ENCODE measurements at places on chromosomes 2 and 18.

DNA sequence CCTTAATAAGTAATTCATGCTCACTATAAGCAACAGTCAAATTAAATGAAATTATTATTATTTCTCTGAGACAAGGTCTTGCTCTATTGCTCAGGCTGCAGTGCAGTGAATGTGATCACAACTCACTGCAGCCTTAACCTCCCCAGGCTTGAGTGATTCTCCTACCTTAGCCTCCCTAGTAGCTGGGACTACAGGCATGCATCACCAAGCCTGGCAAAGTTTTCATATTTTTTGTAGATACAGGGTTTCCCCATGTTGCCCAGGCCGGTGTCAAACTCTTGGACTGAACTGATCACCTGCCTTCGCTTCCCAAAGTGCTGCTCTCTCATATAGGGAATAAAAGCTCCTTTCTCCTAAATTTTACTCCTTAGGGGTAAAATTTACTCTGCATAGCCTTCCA is 74.9 kb upstream of the GAREM1 start:
- no peak for DNase-seq

GRCh38 chr2:130359466-130359865 is 3.6 kb downstream of the PTPN18 start:
- DNase-seq: no peak

DNA sequence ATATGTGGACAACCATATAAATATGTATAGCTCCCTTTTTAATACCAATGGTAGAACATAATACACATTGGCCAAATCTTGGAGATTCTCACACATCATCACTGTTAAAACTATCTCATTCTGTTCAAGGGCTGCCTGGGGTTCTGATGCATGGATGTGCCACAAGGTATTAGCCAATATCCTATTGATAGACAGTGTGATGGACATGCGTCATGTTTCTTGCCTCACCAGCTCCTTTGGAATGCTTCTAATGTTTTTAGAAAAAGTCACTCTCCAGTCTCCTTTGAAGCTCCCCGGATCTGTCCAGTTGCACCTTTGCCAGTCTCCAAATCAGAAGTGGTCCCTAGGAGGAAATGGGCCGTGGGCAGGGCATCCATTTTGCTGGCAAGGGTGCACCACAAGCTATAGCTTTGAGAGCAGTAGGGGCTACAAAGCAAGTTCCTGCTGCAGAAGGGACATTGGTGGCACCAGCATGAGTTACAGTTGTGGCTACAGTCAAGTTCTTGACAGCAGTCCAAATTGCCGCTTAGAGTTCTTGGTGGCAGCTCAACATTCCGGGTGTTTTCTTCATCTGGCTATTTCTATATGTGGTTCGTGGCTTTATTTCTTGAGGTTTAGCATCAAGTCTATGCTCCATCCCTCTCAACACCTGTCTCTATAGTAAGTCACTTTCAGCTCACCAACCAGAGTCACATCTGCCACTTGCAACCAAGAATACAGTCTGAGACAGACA is 25.1 kb upstream of the ATRAID start:
- no peak for DNase-seq

- no peak for DNase-seq
Observed at GRCh38 chr2:129056309-129056958, 737.8 kb upstream of the HS6ST1 start.

DNA sequence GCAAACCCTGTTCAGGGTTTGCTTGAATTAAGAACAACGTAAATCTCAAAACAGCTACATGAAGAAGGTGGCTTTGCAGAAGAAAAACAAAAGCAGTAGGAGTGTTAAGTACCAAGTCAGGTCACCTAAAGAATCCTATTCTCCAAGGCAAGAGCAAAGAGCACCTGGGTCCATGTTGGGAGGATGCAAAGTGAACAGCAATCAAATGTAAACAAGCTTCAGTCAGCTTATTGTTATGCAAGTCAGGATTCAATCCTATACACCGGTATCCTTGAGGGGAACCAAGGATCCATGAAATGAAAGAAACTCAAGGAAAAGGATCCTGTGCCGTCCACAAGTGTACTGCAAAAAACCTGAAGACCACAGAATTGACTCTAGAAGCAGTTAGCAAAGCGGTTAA is 261.0 kb upstream of the DDX18 start:
- DNase-seq: no peak

- no peak for DNase-seq
Observed at GRCh38 chr2:118077636-118078247, 10.5 kb upstream of the INSIG2 start.

Data from fibroblast of skin of left biceps (primary cell).